ENCODE measurements at places on chromosomes 3 and 15.

- no peak for DNase-seq
These were observed 841.4 kb downstream of the NSUN3 start for GRCh38 chr3:94904156-94904674.

DNA sequence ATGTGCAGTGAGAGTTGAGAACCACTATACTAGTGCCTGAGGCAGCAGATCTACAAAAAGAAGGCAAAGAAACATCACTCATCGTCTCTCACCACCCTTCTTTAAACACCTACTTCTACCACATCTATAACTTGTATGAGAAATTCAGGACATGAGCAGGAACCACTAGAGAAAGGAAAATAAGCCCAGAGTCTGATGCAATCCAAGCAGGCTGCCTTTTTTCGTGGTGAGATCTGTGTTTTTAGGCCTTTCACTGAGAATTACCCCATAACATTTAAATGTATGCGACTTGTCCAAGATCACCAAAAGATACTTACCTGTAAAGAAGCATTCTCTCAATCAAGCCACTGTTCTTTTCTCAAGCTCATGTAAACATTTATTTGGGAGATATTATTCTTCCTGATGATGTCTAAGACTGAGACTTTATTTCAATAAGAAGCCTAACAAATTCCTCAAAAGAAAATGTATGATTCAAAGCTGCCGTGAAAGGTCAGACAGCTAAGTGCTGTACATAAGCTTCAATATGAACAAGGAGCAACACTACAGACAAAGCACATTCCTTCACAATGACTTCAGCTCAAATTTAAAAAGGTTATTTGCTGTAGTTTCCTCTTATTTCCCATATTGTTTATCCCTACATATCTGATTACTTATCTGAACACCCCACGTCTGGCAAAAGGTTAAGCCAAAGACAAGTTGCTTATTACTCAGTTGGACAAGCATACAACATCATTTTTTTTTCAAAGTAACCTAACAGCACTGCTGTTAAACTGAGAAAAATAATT, 16.5 kb downstream of the SPICE1 start:
- no peak for DNase-seq

DNA sequence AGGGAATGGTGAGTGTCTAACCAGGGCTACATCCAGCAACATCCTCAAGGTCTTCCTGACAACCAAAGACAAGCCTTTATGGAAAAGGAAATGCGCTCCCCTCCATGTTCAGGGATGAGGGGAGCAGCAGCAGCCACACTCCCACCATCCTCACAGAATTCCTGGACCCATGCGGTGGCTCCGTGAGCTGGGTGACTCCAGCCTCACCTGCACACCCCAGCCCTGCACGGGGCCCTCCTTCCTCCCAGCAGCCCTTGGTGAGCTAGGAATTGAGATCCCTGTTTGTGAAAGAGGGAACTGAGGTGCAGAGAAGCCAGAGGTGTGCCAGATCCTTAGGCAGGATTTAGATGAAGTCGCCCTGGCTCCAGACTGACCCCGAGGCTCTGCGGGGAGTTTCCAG, 52.3 kb downstream of the GRIP2 start:
- DNase-seq = no peak

DNA sequence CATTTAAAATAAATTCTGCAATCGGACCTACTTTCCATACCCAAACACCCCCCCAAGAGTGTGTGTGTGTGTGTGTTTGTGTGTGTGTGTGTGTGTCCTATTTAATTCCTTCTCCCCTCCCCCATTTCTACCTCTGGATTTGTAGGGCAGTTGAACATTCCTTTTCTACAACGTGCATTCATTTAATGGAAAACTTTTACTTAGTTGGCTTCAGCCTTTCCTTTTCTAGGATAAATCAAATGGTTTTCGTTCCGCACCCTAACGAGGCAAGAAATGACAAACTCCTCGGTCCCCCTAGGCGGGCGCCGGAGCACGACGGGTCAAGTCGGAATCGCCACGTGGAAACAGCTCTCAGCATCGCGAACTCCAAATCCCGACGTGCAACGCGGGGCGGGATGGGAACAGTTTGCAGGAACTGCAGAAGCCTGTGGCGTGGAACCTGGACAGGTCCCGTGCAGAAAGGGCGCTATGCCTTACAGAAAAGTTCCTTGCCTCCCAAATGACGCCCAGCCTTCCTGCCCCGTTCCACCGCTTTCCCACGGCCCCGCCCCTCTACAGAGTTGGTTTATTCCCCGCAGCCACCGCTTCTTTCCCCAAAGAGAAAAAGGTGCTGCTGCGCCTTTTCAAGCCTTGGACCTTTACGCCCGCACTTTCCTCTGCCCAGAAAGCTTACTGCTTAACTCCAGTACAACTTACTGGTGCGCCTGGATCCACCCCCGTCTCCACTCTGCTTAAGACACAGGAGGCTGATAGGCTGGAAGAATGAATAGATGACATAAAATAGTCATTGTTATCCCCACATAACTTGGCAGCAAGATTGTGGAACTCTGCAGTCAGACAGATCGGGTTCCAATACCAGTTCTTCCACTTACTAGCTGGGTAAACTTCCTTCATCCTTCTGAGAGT, 1.1 kb upstream of the EIF2B5 start:
- DNase-seq = peak; percentile 74

DNA sequence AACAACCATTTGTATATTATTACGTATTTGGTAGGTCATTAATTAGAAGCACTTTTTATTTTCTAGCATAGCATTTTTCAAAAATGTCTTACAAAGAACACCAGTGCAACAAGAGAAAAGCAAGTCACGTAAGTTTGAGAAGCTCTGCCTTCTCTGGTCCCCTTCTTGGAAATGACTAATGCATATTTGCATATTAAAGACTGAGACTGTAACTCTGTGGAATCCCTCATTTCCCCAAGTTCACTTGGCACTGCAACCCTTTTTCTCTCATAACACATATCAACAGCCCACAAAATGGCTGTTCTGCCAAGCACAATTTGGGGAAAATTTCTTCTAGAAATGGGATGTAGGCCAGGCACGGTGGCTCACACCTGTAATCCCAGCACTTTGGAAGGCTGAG, 176.3 kb downstream of the ERC2 start:
- no peak for DNase-seq

DNA sequence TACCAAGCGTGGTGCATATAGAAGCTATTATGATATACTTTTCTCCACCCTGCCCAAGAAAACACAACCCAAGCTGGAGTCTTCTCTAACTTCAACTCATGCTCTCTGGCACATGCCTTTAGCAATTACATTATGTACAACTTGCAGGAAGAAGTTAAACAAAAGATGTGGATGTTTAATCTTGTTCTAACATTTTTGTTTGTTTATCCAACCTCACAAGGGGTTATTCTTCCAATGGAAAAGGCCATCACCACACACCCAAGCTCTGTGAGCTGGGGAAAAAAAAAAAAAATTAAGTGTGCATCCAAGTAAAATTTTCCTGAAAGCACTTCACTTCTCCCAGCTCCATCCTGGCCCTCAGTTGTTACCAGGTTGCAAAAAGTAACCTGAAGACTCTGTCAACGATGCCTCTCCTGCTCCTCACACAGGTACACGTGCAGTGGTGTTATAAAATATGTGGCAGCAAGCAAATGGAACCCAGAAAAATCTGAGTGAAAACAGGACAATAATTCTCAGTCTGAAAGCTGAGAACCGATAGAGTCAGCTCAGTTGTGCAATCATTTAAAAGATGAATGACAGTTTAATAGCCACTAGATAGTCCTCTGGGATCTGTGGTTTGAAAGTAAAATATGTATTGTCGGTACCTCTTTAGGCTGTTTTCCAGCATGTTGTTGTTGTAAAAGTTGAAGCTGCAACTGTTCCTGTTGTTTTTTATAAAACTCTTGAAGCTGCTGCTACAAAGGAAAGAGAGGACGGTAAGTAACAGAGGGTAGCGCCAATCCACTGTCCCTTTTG, 531.4 kb downstream of the FOXP1 start:
- no peak for DNase-seq

GRCh38 chr3:132874701-132875100, 152.5 kb upstream of the NPHP3 start:
- DNase-seq = no peak

GRCh38 chr3:196604548-196604947, 34.9 kb upstream of the NRROS start:
- DNase-seq = no peak

- no peak for DNase-seq
These were observed 189.0 kb upstream of the TMC3 start for GRCh38 chr15:81562986-81563385.

GRCh38 chr3:133693821-133694220, 32.1 kb upstream of the TOPBP1 start:
- DNase-seq = no peak

GRCh38 chr15:63051156-63052066, 8.9 kb downstream of the TPM1 start:
- no peak for DNase-seq

- no peak for DNase-seq
These were observed 33.2 kb downstream of the ITGB5 start for GRCh38 chr3:124854009-124854408.

DNA sequence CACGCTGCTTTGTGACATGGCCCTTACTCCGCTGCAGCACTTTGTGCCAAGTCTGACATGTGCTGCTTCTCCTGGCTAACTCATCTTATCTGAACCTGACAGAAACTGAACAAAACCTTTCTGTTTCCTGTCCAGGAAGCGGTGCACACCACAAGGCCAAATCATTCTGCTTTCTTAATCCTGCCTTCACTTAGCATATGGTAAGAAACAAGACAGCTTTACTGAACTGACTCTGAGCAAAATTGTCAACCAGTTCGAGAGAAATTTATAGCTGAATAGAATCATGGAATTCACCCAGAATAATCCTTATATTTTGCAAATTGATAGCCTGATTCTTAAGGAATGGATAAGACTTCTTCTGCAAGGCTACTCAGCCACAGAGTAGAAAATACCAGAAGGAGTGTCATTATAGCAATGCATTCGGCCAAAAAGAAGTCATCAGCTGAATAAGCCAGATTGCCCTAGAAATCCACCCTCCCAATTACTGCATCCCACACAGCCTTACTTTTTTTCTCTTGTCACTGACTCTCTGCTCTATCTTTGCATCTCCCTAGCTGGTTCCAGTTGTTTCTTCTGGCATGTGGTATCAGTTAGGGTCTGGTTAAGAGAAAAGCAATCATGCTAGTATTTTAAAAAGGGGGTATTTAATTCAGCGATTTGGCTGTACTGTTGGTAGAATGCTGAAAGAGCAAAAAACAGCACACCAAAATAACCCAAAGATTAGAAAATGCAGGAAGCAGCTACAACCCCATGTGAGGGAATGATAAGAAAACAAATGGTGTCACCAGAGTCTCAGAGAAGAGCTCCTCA, 41.6 kb upstream of the STRIT1 start:
- peak; percentile 95 for DNase-seq

DNA sequence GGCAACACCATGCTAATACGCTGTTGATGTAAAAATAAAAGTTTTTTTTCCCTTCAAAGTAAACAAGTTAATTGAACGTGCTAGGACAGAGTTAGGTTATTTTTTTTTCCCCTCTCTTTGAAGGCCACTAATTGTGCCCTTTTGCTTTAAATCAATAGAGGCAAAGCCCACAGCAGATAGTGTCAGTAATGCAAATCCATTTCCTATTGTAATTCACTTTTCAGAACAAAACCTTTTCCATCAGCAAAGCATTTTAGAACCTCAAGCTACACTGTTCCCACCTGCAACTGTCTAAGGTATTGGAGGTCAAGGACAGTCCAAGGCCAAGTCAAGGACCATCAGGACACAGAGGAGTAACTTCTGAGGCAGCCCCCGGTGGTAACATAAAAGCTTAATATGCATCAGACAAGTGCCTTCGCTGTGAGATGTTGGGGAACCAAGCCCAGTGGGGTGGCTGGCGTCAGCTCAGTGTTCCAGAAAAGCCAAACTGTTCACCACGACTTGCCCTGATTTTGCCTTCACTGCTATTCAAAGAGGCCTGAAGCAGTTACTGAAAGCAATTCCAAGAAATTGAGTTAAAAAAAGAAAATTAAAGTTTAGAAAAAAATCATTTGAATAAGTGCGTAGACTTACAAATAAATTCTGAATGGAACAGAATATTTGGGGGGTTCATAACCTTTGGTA, 65.8 kb upstream of the ICE2 start:
- no peak for DNase-seq

DNA sequence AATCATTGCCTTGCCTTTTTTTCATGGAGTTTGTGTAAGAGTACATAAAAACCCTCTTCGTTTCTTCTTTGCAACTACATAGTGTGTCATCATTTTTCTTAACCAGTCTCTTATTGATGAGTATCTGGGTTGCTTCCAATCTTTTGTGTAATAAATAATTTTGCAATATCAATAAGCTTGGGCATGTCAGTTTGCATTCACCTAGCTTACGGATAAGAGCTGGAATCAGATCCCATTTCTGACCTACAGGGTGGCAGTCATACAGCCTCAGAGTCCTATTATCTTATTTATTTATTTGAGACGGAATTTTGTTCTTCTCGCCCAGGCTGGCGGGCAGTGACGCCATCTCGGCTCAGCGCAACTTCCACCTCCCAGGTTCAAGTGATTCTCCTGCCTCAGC, 18.3 kb downstream of the ANP32A start:
- no peak for DNase-seq

- no peak for DNase-seq
These were observed 4.4 kb upstream of the RPL32 start for GRCh38 chr3:12845811-12846210.

DNA sequence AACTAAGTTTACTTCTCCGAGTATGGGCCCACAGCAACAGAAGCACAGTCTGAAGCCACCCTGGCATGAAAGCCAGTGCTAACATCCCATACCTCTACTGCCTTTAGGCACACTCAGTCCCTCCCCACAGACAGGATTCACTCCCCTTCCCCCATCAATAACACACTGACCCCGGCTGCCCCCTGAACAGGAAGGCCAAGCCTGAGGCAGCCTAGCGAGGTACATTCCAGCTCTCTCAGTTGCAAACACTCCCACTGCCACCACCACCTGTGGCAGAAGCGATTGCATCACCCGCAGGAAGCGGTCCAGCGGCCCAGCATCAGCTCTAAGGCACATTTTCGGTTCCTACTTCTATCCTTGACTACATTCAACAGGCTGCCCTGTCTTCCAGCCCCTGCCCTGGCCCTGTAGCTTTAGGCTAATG, 7.0 kb upstream of the BMF start:
- DNase-seq = peak; percentile 52

DNA sequence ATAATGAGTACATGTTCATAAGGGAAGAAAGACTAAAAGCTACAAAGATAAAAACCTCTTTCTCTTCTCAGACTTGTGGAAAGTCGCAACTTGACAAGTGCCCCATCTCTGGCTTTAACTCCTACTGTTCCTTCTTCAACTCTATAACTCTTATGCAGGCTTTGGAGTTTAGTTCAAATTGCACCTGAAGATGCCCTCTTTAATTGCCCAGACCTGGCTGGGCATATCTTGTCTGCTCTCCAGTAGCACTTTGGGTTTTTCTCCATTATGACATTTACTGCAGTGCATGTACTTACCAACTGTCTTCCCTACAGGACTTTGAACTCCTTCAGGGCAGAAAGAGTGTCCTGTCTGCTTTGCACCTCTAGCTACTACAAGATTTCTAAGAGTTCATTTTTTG, 32.4 kb downstream of the DGKG start:
- DNase-seq = no peak

GRCh38 chr3:71956069-71956340, 171.1 kb upstream of the PROK2 start:
- DNase-seq = no peak

Measured in GF-D8 (cell line).